Left renal pelvis (tissue), 4 donors: ENCODE measurements at places on chromosomes 3 and 15. TPM values are rescaled to one million over a fixed set of nuclear protein-coding genes. Genes with fewer than 3 reads are reported as not detected.

- no peak for DNase-seq
Observed at GRCh38 chr15:50552238-50552637, 5.8 kb upstream of the USP50 start.

DNA sequence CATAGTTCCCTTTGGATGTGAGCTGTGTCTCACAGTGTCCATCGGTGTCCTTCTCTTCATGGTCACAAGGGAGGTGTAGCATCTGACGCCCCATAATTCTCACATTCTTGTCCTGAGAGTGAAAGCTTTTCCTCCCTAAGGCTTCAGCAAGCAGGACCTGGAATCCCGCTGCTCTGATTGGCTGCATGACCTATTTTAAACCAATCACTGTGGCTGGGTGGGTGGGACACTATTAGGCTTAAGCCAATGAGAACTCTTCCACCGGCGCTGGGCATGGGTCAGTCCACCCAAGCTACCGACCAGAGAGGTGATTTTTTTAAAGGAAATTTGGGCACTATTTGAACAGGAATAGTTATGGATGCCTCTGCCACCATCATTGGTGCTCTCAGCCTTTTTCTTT lies 385.9 kb downstream of the MFSD1 start:
- DNase-seq: no peak

DNA sequence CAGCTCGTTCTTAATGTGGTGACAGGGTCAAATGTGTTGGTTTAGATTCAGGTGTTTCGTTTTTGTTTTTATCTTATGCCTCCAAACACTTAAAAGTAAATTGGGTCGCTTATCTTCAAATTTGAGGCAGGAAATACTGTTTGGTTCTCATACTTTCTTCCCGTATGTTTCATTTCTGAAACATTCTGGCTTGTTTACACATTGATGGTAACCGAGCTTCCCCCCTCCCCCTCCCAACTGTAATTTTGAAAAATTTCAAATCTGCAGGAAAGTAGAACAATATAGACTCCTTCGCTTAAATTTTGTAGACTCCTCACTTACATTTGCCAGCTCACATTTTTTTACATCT lies 64.9 kb downstream of the CMTM8 start:
- DNase-seq: no peak

- no peak for DNase-seq
Observed at GRCh38 chr3:155549087-155549486, 195.8 kb downstream of the PLCH1 start.

Gene ERC2
- 5.3 TPM for polyA plus RNA-seq

DNA sequence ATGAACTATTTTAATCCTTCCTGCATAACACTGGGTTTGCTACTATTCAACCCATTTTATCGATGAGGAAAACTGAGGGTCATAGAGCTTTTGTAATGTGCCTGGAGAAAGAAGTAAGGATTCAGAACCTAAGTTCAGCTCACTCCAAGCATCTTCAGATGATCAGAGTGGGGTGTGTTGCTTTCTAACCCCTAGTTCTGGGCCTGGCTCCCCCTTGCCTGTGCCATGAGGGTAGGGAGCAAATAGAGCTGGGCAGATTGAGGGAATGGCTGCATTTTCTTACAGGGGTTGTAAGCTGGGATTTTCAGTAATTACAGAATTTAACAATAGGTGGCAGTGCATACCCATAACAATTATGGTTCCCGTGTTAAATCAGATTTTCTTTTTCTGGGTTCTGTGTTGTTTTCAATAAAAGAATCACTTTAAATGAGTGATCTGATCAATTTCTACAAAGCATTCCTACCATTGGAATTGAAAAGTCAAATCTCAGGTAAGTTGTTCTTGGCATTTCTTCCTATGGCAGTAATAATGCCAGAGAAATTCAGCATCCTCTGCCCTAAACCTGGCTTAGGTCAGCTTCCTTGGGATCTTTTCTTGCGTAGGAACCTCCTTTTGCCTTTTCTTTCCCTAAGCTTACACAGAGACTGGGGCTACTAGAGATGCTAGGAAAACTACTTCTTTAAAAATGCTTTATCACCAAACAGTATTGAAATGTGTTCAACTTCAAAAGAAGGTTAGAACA lies 103.8 kb upstream of the IL12A start:
- no peak for DNase-seq

Gene CPA3
- polyA plus RNA-seq: 0.55 TPM

DNA sequence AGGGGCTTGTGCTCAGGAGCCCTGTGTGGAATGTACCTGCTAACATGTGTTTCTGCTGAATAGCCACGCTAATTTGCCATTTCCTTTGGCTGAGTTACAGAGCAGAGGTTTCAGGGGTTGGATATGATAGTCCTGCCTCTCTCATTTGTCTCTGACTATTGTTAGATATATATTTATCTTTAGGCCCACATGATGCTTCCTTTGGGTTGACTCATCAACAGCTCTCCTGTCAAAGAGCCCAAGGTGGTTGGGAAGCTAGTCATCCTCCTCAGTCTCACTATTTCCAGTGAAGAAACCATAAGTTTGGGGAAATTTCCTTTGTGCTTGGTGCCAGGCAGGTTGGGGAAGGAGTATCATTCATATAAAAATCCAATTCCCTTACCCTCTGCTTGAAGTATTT lies 1194.6 kb downstream of the ZPLD1 start:
- DNase-seq: no peak

DNA sequence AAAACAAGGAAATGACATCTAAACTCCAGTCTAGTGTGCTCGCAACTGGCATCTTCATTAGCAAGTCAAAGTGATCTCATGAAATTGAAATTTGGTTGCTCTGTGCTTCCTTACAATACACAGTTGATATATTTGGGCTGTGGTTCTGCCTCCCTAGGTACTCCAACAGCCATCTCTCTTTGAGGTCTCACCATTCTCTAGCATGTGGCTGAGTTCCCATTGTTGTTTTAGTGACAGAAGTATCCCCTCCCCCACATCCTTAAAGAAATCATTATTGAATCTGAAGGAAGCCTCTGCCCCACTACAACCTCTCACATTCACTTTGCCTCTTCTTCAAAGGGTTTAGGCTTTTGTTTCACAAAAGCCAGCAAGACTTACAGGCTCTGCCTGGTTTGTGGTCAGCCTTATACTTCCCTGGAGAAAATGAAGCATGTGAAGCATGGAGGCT lies 516.5 kb downstream of the NLGN1 start:
- no peak for DNase-seq

Gene GP9
- 0.66 TPM for polyA plus RNA-seq

GRCh38 chr3:128040660-128041059 lies 11.6 kb upstream of the SEC61A1 start:
- DNase-seq: no peak

Gene RMDN3
- polyA plus RNA-seq: 36.5 TPM

- no peak for DNase-seq
Observed at GRCh38 chr15:75203017-75203907, 1.6 kb downstream of the C15orf39 start.

DNA sequence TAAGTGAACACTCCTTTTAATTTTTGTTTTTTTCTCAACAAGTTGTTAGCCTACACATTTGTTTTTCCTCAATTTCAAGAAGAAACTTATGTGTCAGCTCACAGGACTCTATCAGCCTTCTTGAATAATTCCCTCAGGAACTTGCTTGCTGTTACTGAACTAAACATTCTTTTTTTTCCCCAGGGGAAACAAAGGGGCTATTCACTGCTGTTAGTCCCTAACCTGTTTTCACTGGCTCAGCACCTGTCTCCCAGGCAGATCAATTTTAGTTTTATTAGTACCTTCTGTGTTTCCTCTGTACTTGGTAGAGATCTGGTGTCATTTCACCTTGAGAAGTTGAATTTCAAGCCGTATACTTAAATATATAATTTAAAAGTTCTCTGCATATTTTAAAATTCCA lies 644.6 kb downstream of the CADM2 start:
- DNase-seq: no peak

Gene ISLR2
- 2.4 TPM for polyA plus RNA-seq

Gene DPPA2
- 1.6 TPM for polyA plus RNA-seq

DNA sequence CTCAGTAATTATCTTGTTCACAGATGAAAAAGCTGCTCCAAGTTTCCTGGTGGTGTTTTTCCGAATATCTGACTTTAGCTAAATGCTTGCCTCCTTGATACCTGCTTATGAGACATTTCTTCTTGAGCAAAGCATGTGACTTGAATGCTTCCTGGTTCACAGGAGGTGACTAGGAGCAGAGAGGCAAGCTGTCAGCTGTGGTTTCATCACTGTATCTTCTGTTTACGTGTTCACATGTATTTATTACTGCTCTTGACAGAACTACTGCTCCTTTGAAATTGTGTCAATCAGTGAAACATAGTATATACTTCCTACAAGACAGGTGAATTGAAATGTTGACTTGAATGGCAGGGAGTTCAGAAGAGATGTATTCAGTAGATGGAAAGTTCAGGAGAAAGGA lies 8.9 kb upstream of the SPPL2A start:
- no peak for DNase-seq

Gene CCDC33
- 3.1 TPM for polyA plus RNA-seq

DNA sequence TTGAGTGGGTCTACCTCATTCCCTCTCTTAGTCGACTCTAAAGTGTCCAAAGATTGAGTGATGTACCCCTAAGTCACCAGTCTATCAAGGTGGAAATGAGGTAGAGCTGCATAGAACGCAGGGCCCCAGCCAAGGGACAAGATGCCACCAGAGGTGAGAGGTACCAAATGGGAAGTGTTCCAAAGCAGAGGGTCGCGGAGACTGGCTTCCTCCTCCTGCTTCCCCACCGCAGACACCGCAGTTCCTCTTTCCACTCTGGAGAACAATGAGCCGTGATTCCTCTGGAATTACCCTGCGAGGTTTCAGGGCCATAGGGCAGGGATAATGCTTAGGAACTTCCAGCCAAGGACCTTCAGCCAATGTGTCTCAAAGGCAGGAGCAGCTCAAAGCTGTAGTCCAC lies 55.8 kb downstream of the DAPK2 start:
- DNase-seq: no peak

Gene C15orf39
- polyA plus RNA-seq: 8.9 TPM

Gene PLCH1
- 11.0 TPM for polyA plus RNA-seq

Gene AP2M1
- 262 TPM for polyA plus RNA-seq

DNA sequence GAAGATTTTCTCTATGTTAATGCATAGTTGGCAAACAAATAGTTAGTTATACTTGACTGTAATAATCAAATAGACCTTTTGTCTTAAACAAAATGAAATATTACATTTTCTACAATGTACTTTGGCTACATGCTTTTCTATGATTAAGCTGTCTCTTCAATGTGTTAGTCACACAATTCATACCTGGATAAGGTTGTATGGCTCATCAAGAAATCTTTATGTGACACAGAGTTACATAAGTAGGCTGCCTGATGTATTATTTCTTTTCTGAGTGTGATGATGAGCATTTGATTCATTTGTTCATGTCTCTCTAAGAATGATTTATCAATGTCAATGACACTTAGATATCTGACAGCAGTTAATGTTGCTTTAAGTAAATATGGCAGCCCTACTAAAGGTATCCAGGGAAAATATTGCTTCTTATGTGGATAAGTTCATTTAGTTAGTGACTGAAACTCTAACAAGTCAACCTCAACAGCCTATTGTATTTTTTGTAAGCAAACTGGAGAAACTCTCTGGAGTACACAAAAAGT lies 157.4 kb upstream of the SOX2 start:
- no peak for DNase-seq

Gene FBXW12
- 0.62 TPM for polyA plus RNA-seq

Gene IMPG2
- 0.52 TPM for polyA plus RNA-seq

DNA sequence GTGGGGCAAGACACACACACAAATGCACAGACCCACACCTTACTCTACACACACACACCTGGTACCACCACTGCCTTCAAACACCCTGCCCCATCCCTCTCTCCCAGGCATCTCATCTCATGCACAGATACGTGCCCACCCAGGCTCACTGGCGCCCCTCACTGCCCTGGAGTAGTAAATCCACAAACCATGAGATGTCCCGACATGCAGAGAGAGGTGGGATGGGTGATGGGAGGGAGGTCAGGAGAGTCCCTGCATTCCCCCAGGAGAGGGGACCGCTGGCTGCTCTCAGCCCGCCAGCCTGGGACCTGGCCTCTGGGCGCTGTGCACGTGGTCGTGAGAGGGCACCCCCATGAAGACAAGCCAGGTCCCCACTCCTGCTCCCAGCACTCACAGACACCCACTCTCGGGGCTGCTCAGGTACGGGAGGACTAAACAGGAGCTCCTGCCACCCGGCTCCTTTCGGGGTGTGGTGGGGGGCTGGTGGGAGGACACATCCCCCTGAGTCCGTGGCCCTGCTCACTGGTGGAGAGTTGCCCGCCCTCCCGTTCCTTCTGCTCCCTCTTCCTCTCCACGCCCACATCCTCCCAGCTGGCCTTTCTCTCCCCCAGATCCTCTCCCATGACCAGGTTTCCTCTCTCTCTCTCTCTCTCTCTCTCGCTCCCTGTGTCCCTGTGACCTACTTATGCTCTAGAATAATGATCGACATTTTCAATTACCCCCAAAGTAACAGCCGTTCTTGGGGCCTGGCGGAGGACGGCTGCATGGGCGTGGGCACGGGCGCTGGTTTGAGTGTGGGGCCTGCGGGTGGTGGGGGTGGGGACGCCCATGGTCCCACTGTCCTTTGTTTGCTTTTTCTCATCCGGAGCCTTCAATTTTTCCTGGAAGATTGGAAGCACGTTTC lies 18.9 kb upstream of the CSPG4 start:
- no peak for DNase-seq

GRCh38 chr3:32084870-32085269 lies 21.6 kb upstream of the GPD1L start:
- no peak for DNase-seq

DNA sequence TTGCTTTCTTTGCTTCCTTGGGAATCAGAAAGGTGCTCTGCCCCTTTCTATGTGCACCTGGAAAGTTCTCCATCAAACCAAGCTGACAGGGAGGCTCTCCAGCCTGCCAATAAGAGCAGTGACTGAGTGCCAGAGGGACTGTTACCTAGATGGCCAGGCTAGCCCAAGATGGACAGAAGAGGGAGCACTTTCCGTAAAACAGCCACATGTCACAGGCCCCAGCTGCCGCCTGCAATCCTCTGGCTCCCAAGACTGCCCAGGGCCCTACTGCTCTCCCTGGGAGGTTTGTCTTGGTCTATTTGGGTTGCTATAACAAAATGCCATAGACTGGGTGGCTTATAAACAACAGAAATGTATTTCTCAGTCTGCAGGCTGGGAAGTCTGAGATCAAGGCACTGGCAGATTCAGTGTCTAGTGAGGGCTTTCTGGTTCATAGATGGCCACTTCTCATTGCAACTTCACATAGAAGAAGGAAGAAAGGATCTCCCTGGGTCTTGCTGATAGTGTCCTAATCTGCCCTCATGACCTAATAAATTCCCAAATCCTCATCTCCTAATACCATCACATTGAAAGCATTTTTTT lies 72.3 kb downstream of the TAMM41 start:
- DNase-seq: no peak

Gene SMCO1
- polyA plus RNA-seq: not detected

GRCh38 chr3:10695595-10696285 lies 120.3 kb upstream of the SLC6A11 start:
- no peak for DNase-seq

Gene TRH
- polyA plus RNA-seq: 0.43 TPM

- DNase-seq: no peak
Observed at GRCh38 chr15:52020221-52021085, 1.4 kb downstream of the MAPK6 start.
